T-cell (primary cell): ENCODE measurements at places on chromosomes 6 and 20.

DNA sequence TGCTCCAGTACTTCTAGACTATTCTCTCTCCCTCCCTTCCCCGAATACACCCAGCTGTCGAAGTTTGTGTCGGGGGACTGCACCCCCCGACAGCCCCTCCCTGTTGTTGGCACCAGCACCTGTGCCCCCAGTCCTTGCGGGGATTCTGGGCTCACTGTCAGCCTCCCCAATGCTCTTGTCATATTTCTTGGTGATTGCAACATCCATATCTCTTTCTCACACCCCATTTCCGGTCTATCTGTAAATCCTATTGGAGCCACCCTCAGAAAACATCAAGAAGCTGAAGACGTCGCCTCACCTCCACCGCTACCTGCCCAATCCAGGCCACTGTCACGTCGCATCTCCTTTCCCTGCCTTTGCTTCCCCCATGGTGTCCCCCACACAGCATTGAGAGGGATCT lies 32.6 kb upstream of the VSTM2L start:
- DNase-seq = no peak

DNA sequence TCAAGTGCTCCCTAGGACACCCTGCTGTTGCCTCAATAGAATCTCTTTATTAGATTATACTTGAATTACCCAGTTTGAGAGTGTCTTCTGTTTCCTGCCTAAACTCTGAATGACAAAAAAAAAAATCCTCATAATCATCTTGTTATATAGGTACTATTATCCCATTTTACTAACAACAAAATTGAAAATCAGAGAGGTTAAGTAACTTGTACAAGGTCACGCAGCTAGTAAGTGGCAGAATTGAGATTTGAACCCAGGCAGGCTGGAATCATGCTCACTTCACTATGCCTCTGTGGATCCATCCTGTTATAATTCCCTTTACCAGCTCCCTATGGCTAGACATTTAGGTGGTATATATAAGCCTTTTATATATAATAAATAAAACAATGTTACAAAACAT lies 36.6 kb upstream of the UBR2 start:
- no peak for DNase-seq

DNA sequence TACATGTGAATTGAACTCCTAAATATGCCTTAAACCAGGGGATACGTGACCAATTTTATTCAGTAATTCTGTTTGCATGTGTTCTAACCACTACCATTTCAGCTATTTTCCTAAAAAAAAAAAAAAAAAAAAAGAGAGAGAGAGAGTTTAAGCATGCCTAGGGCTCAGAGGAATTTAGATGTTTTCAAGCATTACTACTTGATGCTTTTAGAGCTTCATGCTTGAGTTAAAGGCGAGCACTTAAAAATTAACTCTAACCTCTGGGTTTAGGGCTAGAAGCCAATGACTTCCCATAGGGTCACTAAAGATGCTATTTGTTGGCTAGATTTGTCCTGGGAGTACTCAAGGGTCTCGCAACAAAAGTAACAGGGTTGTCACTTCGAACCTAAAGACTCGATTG lies 217.7 kb downstream of the ATXN1 start:
- DNase-seq = no peak

- DNase-seq = no peak
Measured at GRCh38 chr6:90406142-90406794, 109.6 kb upstream of the BACH2 start.

GRCh38 chr20:63624486-63624885 lies 2.4 kb downstream of the GMEB2 start:
- no peak for DNase-seq
